ENCODE measurements at places on chromosomes 12 and 14. TPM values are rescaled to one million over a fixed set of nuclear protein-coding genes. Genes with fewer than 3 reads are reported as not detected.

RBP5 gene
- not detected for total RNA-seq

CLEC1B gene
- not detected for total RNA-seq

TMEM233 gene
- not detected for total RNA-seq

MYF6 gene
- not detected for total RNA-seq

FOXM1 gene
- total RNA-seq, result 16.9 TPM

TSPAN9 gene
- 17.7 TPM for total RNA-seq

GRCh38 chr12:4960030-4960429 lies 50.3 kb downstream of the KCNA1 start:
- no peaks in the 10 kb centered on the region for H3K4me1 ChIP-seq
- no peak overlapping the region for H3K4me3 ChIP-seq
- no peak overlapping the region for H3K27ac ChIP-seq

GRCh38 chr14:86858591-86858990 lies 1134.4 kb downstream of the GALC start:
- no peak overlapping the region for H3K4me3 ChIP-seq
- no peaks in the 10 kb centered on the region for H3K27me3 ChIP-seq
- H3K36me3 ChIP-seq, result no peaks in the 10 kb centered on the region
- no peak for DNase-seq
- peaks cover 4% of the 10 kb centered on the region for H3K4me1 ChIP-seq

DNA sequence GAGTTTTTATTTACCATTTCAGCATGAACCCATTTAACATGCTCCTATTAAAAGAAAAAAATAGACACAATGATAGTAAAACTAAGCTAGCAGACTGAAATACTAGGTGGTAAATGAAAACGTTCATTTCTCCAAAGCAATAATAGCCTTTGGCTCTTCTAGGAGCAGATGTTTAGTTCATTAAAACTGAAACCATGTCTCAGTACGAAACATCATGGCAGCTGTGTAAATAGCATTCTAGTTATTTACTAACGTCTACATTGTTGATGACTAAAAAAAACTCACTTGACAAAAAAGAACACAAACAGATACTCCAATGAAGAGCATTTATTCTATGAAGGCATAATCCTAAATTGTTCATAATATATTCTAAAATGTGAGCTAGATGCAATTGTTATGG lies 17.9 kb downstream of the RECQL start:
- peaks cover 24% of the 10 kb centered on the region for H3K36me3 ChIP-seq
- no peaks in the 10 kb centered on the region for H3K4me1 ChIP-seq
- DNase-seq, result no peak
- H3K4me3 ChIP-seq, result no peak overlapping the region
- H3K27me3 ChIP-seq, result no peaks in the 10 kb centered on the region

GRCh38 chr14:106681161-106681560 lies 1154.8 kb downstream of the TMEM121 start:
- no peak overlapping the region for H3K4me3 ChIP-seq
- H3K36me3 ChIP-seq, result no peaks in the 10 kb centered on the region
- no peak for DNase-seq
- no peak overlapping the region for H3K27ac ChIP-seq
- H3K27me3 ChIP-seq, result no peaks in the 10 kb centered on the region

Measured in IMR-90 (cell line).